ENCODE measurements at places on chromosomes 12 and 14. TPM values are rescaled to one million over a fixed set of nuclear protein-coding genes. Genes with fewer than 3 reads are reported as not detected.
A peak's percentile ranks its signal among the peaks of the same experiment; 100 is the strongest.

DNA sequence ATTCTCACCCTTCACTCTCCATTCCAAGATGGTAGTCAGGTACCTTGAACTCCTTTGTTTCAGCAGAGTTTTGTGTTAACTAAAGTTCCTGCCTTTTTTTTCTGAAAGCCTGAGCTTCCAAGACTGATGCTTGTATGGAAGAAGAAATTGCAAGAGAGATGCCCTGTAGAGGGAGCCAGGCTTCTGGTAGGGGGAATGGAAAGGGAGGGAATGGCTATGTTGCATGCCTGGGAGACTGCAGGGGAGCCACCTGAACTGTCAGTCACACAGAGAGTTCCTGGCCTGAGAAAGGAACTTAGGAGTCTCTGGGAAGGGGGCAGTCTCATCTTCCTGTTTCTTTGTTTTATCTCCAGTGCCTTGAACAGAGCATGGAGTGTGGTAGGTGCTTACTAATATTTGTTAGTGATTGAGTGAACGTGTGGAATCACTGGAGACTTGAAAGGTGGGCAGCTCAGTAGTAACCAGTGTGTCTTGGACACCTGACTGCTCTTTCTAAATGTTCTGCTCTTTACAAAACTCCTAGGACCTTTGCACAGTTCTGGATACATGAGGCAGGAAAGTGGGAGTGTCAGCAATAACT is 132.2 kb downstream of the ANO4 start:
- no peaks in the 10 kb centered on the region for H3K27me3 ChIP-seq
- no peak overlapping the region for H3K4me3 ChIP-seq
- no peaks in the 10 kb centered on the region for H3K36me3 ChIP-seq
- no peak for DNase-seq
- no peaks in the 10 kb centered on the region for H3K4me1 ChIP-seq

DNA sequence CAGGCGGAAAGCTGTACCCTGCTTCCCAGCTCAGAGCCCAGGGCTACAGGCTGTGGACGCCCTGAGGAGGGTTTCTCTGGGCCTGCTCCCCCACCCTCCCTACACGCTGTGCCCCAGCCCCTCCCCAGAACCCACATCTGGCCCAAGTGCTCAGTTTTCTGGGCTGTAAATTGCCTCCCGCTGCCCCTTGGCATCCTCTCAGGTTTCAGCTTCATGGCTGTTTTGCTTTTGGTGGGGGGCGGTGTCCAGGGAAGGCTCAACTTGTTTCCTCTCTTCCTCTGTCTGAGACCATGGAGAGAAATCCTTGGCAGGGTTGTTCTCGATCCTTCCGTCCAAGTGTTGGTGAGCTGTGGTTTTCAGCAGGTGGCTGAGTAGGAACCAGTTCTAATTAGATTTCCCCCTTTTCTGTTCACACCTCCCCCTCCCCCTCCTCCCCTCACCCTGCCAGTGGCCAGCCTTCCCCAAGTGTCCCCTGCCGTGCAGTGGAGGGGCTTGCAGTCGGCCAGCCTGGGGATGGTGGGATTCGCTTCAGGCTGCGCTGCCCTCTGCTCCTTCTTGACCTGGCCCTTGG is 61.8 kb downstream of the TSPAN9 start:
- peaks cover 6% of the 10 kb centered on the region for H3K4me1 ChIP-seq
- H3K27ac ChIP-seq, result no peak overlapping the region
- H3K36me3 ChIP-seq, result no peaks in the 10 kb centered on the region
- no peaks in the 10 kb centered on the region for H3K27me3 ChIP-seq
- no peak for DNase-seq

DNA sequence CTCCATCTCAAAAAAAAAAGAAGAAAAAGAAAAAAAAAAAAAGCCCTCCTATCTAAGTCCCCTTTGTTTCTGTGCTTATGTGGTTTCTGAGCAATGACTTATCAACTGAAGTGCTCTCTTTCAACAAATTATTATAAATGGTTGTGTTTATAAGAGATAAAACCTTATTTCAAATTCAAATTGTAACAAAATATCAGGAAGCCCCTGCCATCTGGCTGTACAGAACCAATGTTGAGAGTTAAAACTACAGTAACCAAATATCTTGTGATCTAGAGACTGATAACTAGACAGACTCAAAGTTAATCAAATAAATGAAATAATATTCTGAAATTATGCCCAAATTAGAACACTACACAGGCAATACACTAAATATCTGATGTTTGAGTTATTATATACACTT is 143.0 kb upstream of the CPNE8 start:
- H3K4me1 ChIP-seq, result no peaks in the 10 kb centered on the region
- no peak for DNase-seq
- H3K36me3 ChIP-seq, result no peaks in the 10 kb centered on the region
- H3K27ac ChIP-seq, result no peak overlapping the region
- H3K27me3 ChIP-seq, result no peaks in the 10 kb centered on the region

- no peak overlapping the region for H3K27ac ChIP-seq
- peaks cover 19% of the 10 kb centered on the region for H3K4me1 ChIP-seq
- DNase-seq, result no peak
- no peaks in the 10 kb centered on the region for H3K36me3 ChIP-seq
- H3K4me3 ChIP-seq, result no peak overlapping the region
These were observed 2.9 kb upstream of the COL2A1 start for GRCh38 chr12:48007206-48007605.

Gene RFX4
- total RNA-seq, result not detected

- H3K4me1 ChIP-seq, result peaks cover 23% of the 10 kb centered on the region
- H3K27me3 ChIP-seq, result no peaks in the 10 kb centered on the region
- no peaks in the 10 kb centered on the region for H3K36me3 ChIP-seq
These were observed 88.1 kb downstream of the CHST11 start for GRCh38 chr12:104544836-104545235.

- no peak for DNase-seq
- no peaks in the 10 kb centered on the region for H3K27me3 ChIP-seq
- H3K4me3 ChIP-seq, result peak overlapping the region; percentile 77
- no peak overlapping the region for H3K27ac ChIP-seq
- H3K4me1 ChIP-seq, result no peaks in the 10 kb centered on the region
- no peaks in the 10 kb centered on the region for H3K36me3 ChIP-seq
These were observed 88.8 kb downstream of the GALNT8 start for GRCh38 chr12:4809013-4809448.

GRCh38 chr14:60812987-60813386 is 78.4 kb downstream of the MNAT1 start:
- no peak overlapping the region for H3K4me3 ChIP-seq
- DNase-seq, result no peak
- H3K27ac ChIP-seq, result no peak overlapping the region
- H3K4me1 ChIP-seq, result no peaks in the 10 kb centered on the region
- no peaks in the 10 kb centered on the region for H3K27me3 ChIP-seq

DNA sequence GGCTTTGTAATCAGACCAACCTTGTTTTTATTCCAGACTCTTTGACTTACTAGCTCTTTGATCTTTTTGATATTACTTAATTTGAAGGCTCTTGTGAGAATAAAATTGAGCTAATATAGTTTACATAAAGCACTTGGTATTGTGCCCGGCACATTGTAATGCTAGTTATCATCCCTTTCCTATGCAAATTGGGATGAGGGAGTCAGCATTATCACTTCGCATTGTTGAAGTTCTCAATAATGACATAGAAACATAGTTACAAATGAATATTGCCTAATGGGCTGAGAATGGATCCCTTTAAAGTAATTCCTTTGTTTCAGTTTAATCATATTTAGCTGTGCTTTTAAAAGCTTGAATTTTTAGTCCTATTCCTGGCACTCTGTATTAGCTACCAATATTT is 36.6 kb downstream of the SUPT16H start:
- peaks cover 5% of the 10 kb centered on the region for H3K36me3 ChIP-seq
- H3K27me3 ChIP-seq, result no peaks in the 10 kb centered on the region
- no peak for DNase-seq
- no peaks in the 10 kb centered on the region for H3K4me1 ChIP-seq

DNA sequence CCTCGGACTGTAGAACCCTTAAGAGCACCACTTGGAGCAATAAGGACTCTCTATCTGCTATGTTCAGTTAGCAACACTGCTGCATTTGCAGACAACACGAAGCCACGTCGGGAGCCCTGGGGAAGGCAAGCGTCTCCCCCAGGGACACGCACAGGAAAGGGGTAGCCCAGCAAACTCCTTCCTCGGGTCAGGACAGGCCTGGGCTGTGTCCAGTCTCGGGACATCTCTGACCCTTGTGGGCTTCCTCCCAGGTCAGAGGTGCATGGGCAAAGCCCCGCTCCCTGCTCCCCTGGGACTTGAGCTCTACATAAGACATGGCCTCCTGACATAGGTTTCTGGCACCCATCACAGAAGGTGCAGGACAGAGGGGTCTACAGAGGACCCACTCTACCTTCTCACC is 119.5 kb downstream of the PIWIL1 start:
- H3K4me1 ChIP-seq, result no peaks in the 10 kb centered on the region
- H3K27ac ChIP-seq, result no peak overlapping the region
- H3K27me3 ChIP-seq, result no peaks in the 10 kb centered on the region
- DNase-seq, result no peak
- H3K4me3 ChIP-seq, result no peak overlapping the region
- H3K36me3 ChIP-seq, result no peaks in the 10 kb centered on the region

GRCh38 chr14:67987606-67988005 is 168.0 kb downstream of the RAD51B start:
- no peaks in the 10 kb centered on the region for H3K27me3 ChIP-seq
- H3K4me3 ChIP-seq, result peak overlapping the region; percentile 11
- H3K4me1 ChIP-seq, result peaks cover 6% of the 10 kb centered on the region
- no peaks in the 10 kb centered on the region for H3K36me3 ChIP-seq
- no peak overlapping the region for H3K27ac ChIP-seq
- DNase-seq, result no peak

GRCh38 chr14:35355981-35356841 is 48.3 kb downstream of the NFKBIA start:
- H3K27me3 ChIP-seq, result no peaks in the 10 kb centered on the region
- H3K4me3 ChIP-seq, result no peak overlapping the region
- no peak overlapping the region for H3K27ac ChIP-seq
- no peaks in the 10 kb centered on the region for H3K36me3 ChIP-seq

DNA sequence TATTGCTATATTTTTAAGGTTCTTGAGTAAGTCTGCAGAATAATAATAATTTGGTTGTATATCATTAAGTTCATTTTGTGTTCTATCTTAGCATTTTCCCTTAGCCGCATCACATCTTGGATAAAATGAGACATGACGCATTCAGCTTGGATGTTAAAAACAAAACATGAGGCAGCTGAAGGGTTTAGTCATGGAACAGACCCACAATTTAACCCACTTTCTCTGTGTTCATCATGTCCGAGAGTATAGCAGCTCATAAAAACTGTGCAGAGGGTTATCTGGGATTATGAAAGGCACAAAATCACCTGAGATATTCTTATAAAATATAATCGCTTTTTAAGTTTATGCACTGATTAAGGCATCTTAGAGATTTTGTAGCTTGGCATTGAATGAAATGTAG is 219.3 kb downstream of the TRHDE start:
- no peak overlapping the region for H3K27ac ChIP-seq
- no peak overlapping the region for H3K4me3 ChIP-seq
- no peaks in the 10 kb centered on the region for H3K4me1 ChIP-seq
- H3K36me3 ChIP-seq, result no peaks in the 10 kb centered on the region
- no peaks in the 10 kb centered on the region for H3K27me3 ChIP-seq
- DNase-seq, result no peak

DNA sequence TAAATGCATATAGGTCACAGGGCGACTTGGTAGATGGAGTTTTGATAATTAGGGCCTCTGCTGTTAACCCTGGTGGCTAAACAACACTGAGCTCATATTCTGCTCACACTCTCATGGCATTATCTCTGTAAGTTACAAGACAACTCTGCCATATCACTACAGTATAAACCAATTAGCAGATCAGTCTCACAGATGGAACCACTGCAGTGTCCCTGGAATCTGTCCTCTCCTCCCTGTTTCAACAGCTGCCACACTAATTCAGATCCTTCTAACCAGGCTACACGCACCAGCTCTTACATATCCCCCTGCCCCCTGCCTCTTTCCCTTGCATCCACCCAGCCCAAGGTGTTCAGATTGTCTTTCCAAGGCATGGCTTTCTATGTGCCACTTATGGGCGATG is 161.0 kb upstream of the RMST start:
- no peak for DNase-seq
- no peak overlapping the region for H3K4me3 ChIP-seq
- no peaks in the 10 kb centered on the region for H3K36me3 ChIP-seq

DNA sequence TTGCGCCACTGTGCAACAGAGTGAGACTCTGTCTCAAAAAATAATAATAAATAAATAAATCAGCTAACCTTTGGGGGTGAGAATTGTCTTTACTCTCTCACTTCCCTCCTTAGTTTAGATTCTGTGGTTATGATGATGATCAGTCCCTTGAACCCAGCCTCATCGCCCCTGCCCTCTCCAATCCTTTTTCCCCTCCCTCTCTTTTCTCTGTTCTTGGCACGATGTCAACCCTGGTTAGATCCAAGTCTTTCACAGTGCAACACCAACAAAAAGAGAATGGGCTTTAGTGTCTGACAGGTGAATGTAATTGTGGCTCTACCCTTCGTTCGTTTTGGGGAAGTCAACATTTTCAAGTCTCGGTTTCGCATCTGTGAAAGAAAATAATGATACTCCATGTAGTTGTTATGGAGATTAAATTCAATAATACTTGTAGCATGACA is 59.0 kb downstream of the NTN4 start:
- DNase-seq, result no peak
- peaks cover 59% of the 10 kb centered on the region for H3K4me1 ChIP-seq
- H3K36me3 ChIP-seq, result no peaks in the 10 kb centered on the region
- no peak overlapping the region for H3K4me3 ChIP-seq

GRCh38 chr12:15808652-15809051 is 19.5 kb upstream of the EPS8 start:
- no peak overlapping the region for H3K27ac ChIP-seq
- H3K4me1 ChIP-seq, result peaks cover 10% of the 10 kb centered on the region
- H3K36me3 ChIP-seq, result no peaks in the 10 kb centered on the region
- H3K4me3 ChIP-seq, result no peak overlapping the region
- no peaks in the 10 kb centered on the region for H3K27me3 ChIP-seq
- no peak for DNase-seq

DNA sequence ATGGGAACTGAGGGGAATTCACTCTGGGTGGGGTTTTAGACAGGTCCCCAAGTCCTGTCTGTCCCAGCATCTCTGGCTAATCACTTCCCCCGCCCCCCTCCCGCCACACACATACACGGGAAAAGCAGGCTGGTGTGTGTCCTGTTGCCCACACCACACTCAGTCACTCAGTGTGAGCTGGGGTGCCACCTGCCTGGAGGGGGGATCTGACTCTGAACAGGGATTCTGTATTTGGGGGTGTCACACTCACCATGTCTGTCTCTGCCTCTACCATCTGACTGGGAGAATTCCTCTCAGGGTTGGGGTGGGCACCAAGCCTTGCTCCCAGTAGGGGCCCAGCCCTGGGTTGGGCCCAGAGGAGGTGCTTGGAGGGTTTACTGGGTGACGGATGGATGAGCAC is 31.1 kb downstream of the SH2B3 start:
- H3K27me3 ChIP-seq, result no peaks in the 10 kb centered on the region
- H3K4me1 ChIP-seq, result peaks cover 60% of the 10 kb centered on the region
- H3K27ac ChIP-seq, result no peak overlapping the region
- H3K36me3 ChIP-seq, result no peaks in the 10 kb centered on the region
- no peak for DNase-seq
- H3K4me3 ChIP-seq, result no peak overlapping the region

- no peak overlapping the region for H3K4me3 ChIP-seq
- H3K4me1 ChIP-seq, result no peaks in the 10 kb centered on the region
- H3K27ac ChIP-seq, result no peak overlapping the region
These were observed 197.6 kb downstream of the AACS start for GRCh38 chr12:125262851-125263250.

Gene FOXG1
- 0.28 TPM for total RNA-seq

- DNase-seq, result no peak
- H3K27me3 ChIP-seq, result no peaks in the 10 kb centered on the region
- no peaks in the 10 kb centered on the region for H3K4me1 ChIP-seq
- H3K36me3 ChIP-seq, result no peaks in the 10 kb centered on the region
- no peak overlapping the region for H3K27ac ChIP-seq
These were observed 62.3 kb downstream of the OTOGL start for GRCh38 chr12:80161612-80162011.

Gene SCNN1A
- total RNA-seq, result 16.4 TPM

GRCh38 chr12:53004582-53004981 is 1.7 kb upstream of the EIF4B start:
- H3K4me1 ChIP-seq, result peaks cover 27% of the 10 kb centered on the region
- no peak overlapping the region for H3K27ac ChIP-seq
- no peak for DNase-seq
